ENCODE measurements at places on chromosomes 13 and 19.
A peak's percentile ranks its signal among the peaks of the same experiment; 100 is the strongest.

DNA sequence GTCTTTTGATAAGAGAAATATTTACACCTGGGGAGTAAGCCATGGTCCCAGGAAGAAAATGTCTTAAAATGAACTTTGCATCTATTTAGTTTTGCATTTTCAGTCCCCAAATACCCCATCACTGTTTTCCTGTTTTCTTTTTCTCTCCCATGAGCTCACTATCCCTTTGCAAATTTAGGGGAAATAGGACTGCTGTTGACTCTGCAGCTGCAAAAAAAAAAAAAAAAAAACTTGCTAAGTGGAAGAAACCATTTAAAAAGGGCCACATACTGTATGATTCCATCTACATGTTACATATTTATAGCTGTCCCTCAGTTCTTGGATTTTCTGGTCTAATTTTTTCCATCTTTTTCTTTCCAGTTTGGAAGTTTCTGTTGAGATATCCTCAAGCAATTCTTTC lies 98.2 kb upstream of the SERP2 start:
- DNase-seq, result no peak

- no peak for DNase-seq
These were observed 2.5 kb downstream of the RPS28 start for GRCh38 chr19:8323781-8324185.

GRCh38 chr19:53826876-53827275 lies 2.8 kb upstream of the NLRP12 start:
- no peak for DNase-seq

GRCh38 chr19:49224879-49225278 lies 67.3 kb downstream of the TRPM4 start:
- DNase-seq, result peak; percentile 29

GRCh38 chr13:48488995-48489394 lies 43.9 kb downstream of the RCBTB2 start:
- no peak for DNase-seq

- no peak for DNase-seq
These were observed 10.0 kb downstream of the COL4A2 start for GRCh38 chr13:110317093-110317492.

- peak; percentile 38 for DNase-seq
These were observed 6.3 kb downstream of the MAMSTR start for GRCh38 chr19:48713041-48713863.

DNA sequence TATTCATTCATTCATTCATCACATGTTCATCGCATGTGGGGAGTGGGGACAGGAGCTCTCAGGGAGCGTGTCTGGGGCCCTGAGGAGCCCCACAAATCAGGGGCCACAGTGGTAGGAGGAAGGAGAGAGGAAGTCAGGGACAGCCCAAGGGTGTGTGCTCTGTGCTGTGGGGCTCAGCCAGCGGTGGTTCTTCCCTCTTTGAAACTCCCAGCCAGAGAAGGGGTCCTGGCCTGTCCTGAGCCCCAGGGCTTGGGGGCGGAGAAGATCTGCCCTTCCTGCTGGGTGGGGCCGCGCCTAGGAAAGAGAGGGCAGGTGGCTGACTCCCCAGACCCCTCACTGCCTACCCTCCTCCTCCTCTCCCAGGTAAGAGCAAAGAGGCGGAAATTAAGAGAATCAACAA lies 14.6 kb downstream of the AP2A1 start:
- no peak for DNase-seq

Data from amniotic epithelial cell (primary cell).